RPMI7951 (cell line): ENCODE measurements at places on chromosomes 6 and 20. TPM values are rescaled to one million over a fixed set of nuclear protein-coding genes. Genes with fewer than 3 reads are reported as not detected.

DNA sequence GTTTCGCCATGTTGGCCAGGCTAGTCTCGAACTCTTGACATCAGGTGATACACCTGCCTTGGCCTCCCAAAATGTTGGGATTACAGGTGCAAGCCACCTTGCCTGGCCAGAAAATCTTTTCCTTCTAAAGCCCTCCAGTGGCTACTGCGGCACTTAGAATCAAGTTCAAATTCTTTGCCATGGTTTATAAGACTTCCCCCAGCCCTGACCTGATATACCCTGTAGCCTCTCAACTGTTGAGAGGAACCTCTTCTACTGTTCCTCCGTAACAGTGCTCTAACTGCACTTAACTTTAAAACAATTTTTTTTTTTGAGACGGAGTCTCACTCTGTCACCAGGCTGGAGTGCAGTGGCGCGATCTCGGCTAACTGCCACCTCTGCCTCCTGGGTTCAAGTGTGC, 235.6 kb downstream of the BCAS1 start:
- no peak for DNase-seq

DNA sequence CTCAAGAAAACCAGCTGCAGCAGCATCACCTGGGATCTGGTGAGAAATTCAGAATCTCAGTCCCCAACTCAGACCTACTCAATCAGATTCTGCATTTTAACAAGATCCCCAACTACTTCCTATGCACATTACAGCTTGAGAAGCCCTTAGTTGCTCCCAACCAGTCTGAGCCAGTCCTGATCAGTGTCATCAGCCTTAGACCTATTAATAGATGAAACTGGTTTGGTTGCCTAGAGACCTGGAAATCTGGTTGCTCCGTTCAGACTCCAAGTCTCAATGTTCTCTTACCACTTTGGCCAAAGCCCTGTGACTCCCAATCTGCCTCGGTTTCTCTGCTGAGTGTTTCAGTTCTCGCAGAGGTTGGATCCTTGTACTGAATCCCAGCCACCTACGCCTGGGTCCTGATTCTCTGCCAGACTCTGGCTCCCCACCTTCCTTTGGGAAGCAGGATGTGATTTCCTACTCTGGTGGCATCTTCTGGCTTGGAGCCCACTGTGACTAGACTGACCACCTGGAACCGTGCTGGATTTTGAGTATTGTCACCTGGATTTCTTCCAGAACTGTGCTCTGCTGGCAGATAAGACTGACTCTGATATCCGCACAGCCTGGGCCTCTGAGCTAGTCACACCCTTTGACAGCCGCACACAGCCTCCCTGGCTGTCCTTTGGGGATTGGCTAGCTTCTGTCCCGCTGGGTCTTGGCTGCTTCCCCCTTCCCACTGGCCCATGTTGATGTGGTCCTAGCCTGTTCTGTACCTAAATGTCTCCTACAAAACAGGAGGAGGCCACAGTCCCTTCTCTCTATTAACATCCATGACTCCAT, 20.3 kb upstream of the ATXN1 start:
- DNase-seq, result no peak

- DNase-seq, result no peak
These were observed 29.5 kb downstream of the SLCO4A1 start for GRCh38 chr20:62671765-62672164.

The TMC2 gene
- not detected in 2 replicates for total RNA-seq

The NT5E gene
- total RNA-seq, result 395 and 427 TPM in 2 replicates

The TPD52L1 gene
- 16.8 and 17.4 TPM in 2 replicates for total RNA-seq

The COL21A1 gene
- total RNA-seq, result 0.39 and 0.48 TPM in 2 replicates
